Activated CD8-positive, alpha-beta memory T cell treated with anti-CD3 and anti-CD28 coated beads, Interleukin-2, amount 50 U/mL, for 48 hours (primary cell): ENCODE measurements at places on chromosomes 3 and 15.

DNA sequence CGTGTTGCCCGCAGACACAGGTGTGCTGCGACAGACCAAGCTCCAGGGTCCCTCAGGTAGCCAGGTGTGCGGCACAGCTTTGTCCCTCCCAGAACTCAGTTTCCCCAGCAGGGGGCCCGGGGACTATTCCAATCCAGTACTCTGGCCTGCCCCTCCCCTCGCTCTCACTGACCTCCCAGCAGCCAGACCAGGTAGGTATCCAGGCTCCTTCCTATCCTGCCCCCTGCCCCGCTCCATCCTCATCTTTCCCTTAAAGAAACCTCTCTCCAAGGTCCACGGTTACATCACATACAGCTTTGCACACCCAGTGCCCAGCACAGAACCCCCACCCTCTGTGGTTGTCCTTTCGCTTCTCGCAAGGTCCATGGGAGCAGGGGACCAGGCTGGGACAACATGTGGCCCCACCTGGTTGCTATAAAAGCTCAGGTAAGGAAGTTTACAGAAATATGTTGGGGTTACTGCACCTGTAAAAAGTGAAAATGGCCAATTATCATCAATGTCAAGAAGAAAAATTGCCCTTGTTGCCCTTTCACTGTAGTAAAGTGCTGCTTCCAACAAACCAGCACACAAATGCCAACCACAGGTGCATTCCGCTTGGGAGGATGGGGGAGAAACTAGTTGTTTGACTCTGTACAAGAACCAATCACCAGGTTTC is 7.3 kb upstream of the CYP11A1 start:
- no peak for DNase-seq

DNA sequence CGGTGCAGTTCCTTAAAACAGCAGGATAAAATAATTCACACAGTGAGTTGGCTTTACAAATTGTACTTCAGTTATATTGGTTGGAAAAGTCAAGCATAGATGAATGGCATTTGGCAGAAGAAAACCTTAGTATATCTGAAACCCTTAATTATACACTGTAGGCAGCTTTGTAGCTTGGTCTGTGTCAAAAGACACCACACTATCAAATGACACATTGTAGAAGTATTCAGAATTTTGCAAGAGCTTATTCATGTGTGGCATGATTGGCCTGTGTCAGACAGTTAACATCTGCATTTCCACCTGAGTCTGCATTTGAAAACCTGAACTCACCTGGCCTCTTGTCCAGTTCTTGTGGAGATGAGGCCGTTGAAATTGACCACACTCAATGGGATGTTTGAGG is 13.8 kb downstream of the TMEM266 start:
- DNase-seq: no peak

DNA sequence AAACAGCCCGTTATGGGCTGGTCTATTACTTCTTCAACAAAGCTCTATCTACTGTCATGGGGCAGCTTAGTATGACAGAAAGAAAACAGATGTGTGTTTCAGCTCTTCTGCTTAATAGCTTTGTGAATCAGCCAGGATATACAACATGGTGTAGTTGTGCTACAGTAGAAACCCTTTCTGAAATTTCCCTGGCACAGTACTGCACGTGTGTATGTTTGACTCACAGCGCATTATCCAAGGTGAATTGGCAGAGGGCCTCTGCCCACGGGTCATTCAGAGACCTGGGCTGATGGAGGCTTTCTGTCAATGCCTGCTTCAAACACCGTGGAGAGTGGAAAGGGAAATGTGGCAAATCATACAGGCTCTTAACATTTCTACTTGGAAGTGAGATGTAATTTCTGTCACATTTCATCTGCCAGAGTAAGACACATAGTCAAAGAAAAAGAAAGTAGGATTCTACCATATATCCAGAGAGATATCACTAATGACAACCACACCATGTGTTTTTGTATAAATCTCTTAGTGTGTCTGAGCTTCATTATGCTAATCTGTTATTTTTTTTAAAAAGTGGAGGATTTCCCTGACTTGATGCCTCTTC is 505.1 kb downstream of the CNTN4 start:
- no peak for DNase-seq

GRCh38 chr3:71589132-71589531 is 5.6 kb upstream of the FOXP1 start:
- DNase-seq: no peak

- DNase-seq: no peak
Measured at GRCh38 chr3:140972833-140973232, 31.2 kb downstream of the SLC25A36 start.

DNA sequence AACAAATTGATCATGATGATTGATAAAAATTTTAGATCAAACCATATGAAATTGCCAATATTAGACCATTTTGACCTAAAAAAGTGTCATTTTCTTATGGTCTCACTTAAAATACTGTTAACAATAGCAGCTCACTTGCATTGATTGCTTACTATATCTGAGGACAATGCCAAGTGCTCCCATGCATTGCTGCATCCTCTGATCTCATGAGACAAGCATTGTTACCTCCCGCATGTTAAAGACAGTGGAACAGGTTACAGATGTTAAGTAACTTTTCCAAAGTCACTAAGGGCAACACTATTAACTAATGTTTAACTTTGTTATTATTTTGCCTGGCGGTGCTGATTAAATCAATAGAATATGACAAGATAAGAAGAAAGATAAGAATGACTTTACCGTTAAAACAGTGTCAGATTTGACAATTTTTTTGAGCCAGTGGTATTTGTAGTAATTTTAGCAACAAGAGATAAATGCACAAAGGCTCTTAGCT is 69.3 kb downstream of the PPM1L start:
- DNase-seq: no peak

GRCh38 chr3:52754373-52754772 is 16.4 kb downstream of the NEK4 start:
- no peak for DNase-seq

- DNase-seq: no peak
Measured at GRCh38 chr15:22866079-22866478, 27.6 kb downstream of the NIPA2 start.

DNA sequence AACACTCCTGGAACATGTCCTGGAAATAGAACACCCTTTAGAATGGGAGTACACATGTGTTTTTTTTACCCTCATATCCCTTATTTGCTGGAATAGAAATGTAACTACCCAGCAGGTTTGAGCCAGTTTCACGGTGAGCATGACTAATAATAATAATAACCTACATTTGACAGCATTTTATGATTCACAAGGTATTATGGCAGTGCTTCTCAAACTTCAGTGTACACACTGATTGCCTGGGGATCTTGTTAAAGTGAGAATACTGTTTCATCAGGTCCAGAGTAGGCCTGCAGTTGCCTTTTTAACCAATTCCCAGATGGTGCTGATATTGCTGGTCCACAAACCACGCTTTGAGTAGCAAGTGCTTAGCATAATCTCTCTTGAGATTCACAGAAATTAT is 63.9 kb downstream of the NFKBIZ start:
- no peak for DNase-seq

DNA sequence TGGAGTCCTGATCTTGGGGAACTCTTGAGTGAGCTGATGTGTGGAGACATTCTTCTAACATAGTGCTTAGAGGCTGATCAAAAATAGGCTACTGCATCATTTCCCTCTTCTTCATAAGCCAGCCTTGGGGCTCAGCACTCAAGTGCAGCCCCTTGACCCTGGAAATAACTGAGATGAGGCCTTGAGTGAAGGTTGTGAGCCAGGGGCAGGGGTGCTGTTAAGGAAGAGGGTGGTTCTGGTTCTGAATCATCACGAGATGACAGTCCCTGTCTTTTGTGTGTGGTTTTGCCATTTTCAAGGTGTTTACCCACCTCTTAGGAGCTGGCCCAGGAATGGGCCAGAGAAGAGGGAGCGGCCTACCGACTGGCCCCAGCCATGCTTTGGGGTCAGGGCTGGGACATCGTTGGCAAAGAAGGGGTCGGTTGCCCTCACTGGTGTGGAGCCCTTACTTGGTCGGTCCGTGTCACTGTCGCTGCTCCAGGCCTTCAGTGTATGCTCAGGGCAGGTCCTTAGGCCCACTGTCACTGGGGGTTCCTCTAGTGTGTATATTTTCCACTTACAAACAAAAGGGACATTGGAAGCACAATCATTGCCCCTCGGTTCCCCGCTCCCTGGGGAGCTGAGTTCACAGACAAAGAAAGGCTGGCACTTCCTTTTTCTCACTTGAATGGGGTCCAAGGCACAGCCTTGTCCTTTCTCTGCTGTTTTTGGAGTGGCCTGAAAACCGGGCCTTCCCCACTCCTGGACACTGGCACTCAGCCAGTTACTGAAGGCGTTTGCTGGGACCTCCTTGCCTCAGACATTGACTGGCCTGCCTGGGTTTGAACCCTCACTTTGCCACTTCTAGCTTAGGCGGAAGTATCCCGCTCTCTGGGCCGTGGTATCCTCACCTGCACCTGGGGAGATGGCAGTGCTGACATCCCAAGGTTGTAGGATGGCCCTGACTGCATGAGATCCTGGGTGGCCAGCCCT is 46.6 kb downstream of the SLC6A6 start:
- no peak for DNase-seq

DNA sequence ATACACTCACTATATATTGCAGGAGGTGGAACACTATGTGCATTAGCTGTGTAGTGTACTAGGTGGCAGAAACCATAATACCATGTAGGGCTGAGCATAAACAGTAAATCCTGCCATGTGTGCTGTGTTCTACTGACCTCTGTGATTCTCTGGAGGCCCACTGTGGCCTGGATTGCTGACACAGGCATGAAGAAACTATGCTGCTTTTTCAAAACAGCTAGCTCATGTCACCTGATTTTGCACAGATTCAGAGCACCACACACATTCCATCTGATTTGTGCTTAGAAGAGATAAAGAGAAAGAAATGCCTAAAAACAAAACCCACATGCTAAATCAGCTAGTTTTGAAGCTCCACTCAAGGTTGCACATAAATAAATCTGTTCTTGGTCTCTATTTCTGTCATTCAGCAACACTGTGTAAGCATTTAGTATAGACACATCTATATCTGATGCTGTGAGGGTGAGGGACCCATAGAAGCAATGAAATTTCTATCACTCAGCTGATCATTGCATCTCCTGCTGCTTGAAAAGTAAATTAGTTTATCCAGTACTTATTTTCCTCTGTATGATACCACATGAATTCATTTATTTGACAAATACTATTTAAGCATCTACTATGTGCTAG is 1007.7 kb upstream of the SEMA6D start:
- no peak for DNase-seq

DNA sequence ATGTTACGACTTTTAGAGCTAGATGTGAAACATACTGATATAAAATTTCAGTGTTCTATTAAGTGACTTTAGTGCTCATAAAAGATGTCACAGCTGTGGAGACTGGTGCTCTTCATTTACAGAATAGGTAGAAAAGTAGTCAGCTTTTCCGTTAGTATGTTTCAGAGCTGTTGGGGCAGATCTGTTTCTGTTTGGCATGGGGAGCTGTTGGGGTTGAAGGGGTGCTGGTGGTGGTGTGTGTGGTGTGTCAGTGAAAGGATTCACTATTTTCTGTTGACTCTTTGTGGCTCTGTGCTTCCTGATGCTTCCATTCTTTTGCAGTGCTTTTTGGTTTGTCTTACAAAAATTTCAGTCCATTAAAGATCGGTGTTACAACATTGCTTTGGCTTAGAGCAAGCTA is 3.2 kb downstream of the UBE2E2 start:
- DNase-seq: no peak

DNA sequence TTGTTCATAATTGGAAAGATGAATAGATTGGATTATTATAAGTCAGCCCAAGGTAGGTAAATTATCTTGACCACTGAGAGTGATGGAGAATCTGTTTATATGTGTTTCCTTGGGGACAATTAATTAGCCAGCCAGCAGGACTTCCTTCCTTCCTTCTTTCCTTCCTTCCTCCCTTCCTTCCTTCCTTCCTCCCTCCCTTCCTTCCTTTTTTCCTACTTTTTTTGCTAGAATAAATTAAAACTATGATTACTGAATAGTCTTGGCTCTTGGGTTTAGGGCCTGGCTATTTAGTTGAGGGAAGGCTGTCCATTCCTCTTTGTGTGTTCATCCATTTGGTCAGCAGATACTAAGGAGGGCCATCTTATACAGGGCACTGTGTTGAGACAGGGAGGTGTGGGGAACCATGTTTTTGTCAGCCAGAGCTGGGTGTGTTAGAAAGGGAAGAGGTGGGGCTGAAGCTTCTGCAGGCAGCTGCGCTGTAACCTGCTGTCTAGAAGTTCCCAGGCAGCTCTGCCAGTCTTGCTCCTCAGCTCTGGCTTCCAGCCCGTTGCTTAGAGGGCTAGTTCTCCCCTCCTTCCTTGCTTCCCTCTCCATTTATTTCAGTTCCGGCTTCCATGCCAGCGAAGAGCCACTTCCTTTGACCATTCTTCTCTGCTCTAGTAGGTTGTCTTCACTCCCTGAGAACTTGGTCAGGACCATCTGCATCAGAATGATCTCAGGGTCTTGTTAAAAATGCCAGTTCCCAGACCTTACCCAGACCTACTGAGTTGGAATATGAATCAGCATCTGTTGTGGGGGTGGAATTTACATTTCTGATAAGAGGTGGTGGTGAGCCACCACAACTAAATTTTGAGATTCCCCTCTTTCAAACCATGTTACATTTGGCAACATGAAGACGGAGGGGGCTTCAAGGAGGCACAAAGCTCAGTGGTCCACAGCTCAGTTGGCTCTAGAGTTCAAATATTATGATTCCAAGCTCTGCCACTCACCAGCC is 113.9 kb downstream of the DGKG start:
- DNase-seq: no peak

DNA sequence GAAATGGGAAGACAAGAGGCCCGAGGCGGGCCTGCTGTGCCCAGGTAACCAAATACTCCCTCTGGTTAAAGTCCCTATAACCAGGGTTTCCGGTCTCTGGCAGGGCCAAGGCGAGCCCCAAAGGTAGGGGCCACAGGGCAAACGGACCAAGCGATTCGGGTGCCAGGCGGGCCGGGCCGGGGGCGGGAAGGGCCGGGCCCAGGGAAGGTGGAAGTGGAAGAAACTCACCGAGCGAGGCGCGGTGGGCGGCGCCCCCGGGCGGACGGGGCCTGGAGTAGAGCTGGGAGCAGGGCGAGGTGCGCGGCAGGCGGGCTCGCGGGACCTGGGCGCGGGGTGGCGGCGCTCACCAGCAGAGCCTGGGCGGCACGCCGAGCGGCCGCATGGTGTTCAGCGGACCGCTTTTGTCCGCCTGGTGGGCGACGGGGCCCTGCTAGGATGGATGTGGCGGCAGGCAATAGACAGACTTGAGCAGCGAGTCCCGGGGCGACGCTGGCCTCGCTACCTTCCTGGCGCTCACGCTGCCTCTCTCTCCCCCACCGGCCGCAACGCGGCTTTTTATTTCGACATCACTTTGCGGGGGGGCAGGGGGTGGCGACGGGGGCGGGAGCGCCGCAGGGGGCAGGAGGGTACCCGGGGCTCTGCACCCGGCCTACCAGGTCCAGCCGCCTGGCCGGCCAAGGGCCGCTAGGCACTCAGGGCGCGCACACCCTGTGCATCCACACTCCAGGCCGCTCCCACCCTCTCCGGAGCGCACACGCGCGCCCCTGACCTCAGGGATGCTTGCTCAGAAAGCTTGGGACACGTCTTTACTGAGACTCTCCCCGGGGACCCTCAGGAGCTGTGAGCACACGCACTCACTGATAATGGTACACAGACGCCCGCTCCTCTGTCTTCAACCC is at the start of gene GATA2:
Gene GATA2, minus strand, starts transcription at position 531 of the 899 bp plus-strand sequence. CDS start 6,170 bp downstream, outside the sequence.
- peak; percentile 73 for DNase-seq

DNA sequence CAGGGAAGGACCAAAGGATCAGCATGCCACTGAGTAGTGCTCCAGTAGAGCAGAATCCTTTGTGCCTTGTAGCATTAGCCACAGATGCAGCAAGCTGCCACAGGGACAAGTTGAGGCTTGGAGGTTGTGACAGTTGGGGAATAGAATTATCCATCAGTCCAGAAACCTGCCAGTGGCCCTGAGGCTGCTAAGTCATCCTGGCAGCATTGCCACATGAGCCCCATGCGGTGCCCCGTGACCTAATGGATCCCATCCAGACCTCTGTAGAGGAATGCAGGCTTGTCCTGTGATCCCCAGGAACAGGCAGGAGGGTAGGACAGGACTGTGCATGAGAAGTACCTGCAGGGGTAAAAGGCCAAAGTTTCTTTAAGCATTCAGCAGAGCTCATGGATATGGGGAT is 51.7 kb downstream of the BOC start:
- DNase-seq: no peak
